ENCODE measurements at places on chromosomes 2 and 18.

GRCh38 chr2:39779341-39779851 is 338 bp upstream of the THUMPD2 start:
- no peak for DNase-seq

- DNase-seq = peak; percentile 29
Measured at GRCh38 chr18:48540251-48541025, 1.6 kb downstream of the CTIF start.

GRCh38 chr2:22855081-22855480 is 529.9 kb upstream of the KLHL29 start:
- DNase-seq = no peak

GRCh38 chr18:74281980-74282754 is 9.6 kb downstream of the CYB5A start:
- DNase-seq = peak; percentile 51
